ENCODE measurements at places on chromosomes 11 and 22. TPM values are rescaled to one million over a fixed set of nuclear protein-coding genes. Genes with fewer than 3 reads are reported as not detected.

Gene C2CD2L
- total RNA-seq: 4.9 TPM

Gene DPP3
- total RNA-seq: 31.7 TPM

Gene FDX1
- total RNA-seq: 10.8 TPM

Gene CCDC73
- total RNA-seq: not detected

Gene MPPED2
- total RNA-seq: not detected

Gene ABCC8
- not detected for total RNA-seq

Gene FGF3
- not detected for total RNA-seq

Gene UCP2
- not detected for total RNA-seq

Gene CYP2D6
- total RNA-seq: not detected

Gene GGT5
- total RNA-seq: 4.4 TPM

Gene CTSW
- total RNA-seq: not detected

Gene SLC16A8
- total RNA-seq: 1.6 TPM

Gene GGTLC3
- total RNA-seq: not detected

Gene HPS5
- 43.3 TPM for total RNA-seq

Gene SAA4
- 0.27 TPM for total RNA-seq

Gene SERGEF
- 20.7 TPM for total RNA-seq

Gene LRRC74B
- not detected for total RNA-seq

Gene NOL12
- total RNA-seq: 14.0 TPM

Gene OR4B1
- not detected for total RNA-seq

Gene PRDX5
- 257 TPM for total RNA-seq

Gene OR8I2
- not detected for total RNA-seq

Gene FGF4
- 0.08 TPM for total RNA-seq

Gene CASP4
- total RNA-seq: 158 TPM

Gene ASCL2
- not detected for total RNA-seq

Gene DHCR7
- 16.7 TPM for total RNA-seq

Gene ANGPTL5
- total RNA-seq: 0.09 TPM

Gene ARHGAP20
- 20.0 TPM for total RNA-seq

Gene CHADL
- total RNA-seq: 0.99 TPM

Gene KREMEN1
- 5.7 TPM for total RNA-seq

Gene NFRKB
- 21.5 TPM for total RNA-seq

Gene C1QTNF4
- total RNA-seq: not detected

Gene ADM
- total RNA-seq: 103 TPM

Gene WBP2NL
- 1.6 TPM for total RNA-seq

Gene OR2D2
- total RNA-seq: not detected

Gene HEPN1
- total RNA-seq: not detected

Gene PVALB
- total RNA-seq: not detected

Gene PSMC3
- total RNA-seq: 128 TPM

Gene FREY1
- 1.6 TPM for total RNA-seq

Gene DEUP1
- total RNA-seq: not detected

Gene ACCS
- 39.4 TPM for total RNA-seq

Gene SCGB1D2
- total RNA-seq: not detected

Gene GRM5
- not detected for total RNA-seq

Gene CHST1
- 0.82 TPM for total RNA-seq

Gene CNIH2
- not detected for total RNA-seq

Gene SPDYC
- total RNA-seq: not detected

Gene MYBPC3
- not detected for total RNA-seq

Gene OR2AG1
- total RNA-seq: not detected

Gene PPP6R2
- 38.5 TPM for total RNA-seq

Gene EHF
- total RNA-seq: 0.18 TPM

Gene KRTAP5-8
- total RNA-seq: not detected

Gene APOL3
- total RNA-seq: 25.8 TPM

Gene CCDC85B
- total RNA-seq: 288 TPM

Gene CARD18
- not detected for total RNA-seq

Gene GGT1
- 1.1 TPM for total RNA-seq

Gene TP53I11
- 27.4 TPM for total RNA-seq
